ENCODE measurements at places on chromosomes 2 and 18.

GRCh38 chr2:31138037-31138962, at the start of gene GALNT14:
Gene GALNT14, minus strand, starts transcription at chr2:31138440. Its CDS starts 354 bp downstream, at chr2:31138086.
- peak; percentile 55 for DNase-seq

GRCh38 chr2:239380831-239381708, 19.8 kb downstream of the HDAC4 start:
- no peak for DNase-seq

- peak; percentile 30 for DNase-seq
Measured at GRCh38 chr2:224584111-224584784, 915 bp downstream of the CUL3 start.

DNA sequence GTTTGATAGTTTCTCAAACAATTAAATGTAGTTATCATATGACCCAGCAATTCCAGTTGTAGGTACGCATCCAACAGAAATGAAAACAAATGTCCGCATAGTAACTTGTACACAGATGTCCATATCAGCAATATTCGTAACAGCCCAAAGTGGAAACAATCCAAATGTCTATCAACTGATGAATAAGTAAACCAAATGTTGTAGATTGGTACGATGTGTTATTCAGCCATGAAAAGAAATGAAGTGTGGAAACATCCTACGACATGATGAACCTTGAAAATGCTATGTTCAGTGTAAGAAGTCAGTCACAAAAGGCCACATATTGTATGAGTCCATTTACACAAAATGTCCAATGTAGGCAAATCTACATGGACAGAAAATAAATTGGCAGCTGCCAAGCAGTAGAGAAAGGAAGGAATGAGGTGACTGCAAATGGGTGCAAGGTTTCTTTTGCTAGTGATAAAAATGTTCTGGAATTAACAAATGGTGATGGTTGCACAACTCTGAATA, 26.9 kb downstream of the GAREM1 start:
- no peak for DNase-seq

GRCh38 chr2:216661639-216662375, 28.6 kb downstream of the IGFBP2 start:
- peak; percentile 86 for DNase-seq

GRCh38 chr18:8529609-8530008, 79.6 kb upstream of the RAB12 start:
- no peak for DNase-seq

DNA sequence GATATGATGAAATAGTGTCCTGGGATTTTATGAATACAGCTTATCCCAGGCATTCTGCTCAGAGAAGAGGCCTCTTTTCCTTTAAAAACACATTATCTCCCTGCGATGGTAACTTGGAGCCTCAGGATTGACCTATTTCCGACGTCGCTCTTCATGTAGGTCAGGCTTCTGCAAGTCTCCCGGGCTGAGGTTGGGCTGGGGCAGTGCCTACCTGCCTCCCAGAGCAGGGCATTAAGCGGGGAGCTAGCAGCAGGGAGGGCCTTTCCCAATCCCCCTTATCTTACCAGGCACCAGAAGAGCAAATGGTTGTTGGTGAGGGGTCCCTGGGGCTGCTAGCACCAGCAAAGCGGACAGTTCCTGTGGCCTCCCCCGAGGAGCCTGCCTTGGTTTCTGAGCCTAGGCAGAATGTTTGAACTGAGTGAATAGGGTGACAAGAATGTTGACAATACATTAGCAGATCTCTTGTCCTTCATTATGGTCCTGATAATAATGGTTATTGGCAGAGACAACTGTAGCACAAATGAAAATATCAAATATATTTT, 60.2 kb downstream of the TRPM8 start:
- no peak for DNase-seq

DNA sequence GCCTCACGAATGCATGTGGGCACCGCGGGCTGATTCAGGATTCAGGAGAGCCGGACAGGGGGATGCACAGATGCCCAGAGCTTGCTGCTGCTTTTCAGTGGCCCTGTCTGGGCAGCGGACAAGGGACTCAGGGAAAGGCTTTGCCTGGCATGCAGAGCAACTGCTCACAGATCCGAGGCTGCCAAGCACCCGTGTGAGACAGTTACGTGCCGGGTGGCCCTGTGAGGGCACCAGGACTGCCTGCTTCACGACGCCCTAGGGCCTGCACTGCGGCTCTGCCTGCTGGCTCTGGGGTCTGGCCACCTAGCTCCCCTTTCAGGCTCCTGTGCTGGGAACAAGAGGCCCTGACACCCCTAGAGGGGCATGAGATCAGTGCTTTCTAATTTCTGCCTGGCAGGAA, 221.4 kb upstream of the PXDN start:
- no peak for DNase-seq

- peak; percentile 50 for DNase-seq
Measured at GRCh38 chr2:200454927-200455801, 54.7 kb downstream of the KCTD18 start.

GRCh38 chr18:76565238-76566173, 70.5 kb upstream of the ZNF516 start:
- DNase-seq, result peak; percentile 87

GRCh38 chr18:23532848-23533247, 29.5 kb downstream of the RMC1 start:
- DNase-seq, result no peak
